Activated naive CD4-positive, alpha-beta T cell treated with anti-CD3 and anti-CD28 coated beads, Interleukin-2, amount 50 U/mL, for 72 hours (primary cell): ENCODE measurements at places on chromosomes 4 and X. TPM values are rescaled to one million over a fixed set of nuclear protein-coding genes. Genes with fewer than 3 reads are reported as not detected.

DNA sequence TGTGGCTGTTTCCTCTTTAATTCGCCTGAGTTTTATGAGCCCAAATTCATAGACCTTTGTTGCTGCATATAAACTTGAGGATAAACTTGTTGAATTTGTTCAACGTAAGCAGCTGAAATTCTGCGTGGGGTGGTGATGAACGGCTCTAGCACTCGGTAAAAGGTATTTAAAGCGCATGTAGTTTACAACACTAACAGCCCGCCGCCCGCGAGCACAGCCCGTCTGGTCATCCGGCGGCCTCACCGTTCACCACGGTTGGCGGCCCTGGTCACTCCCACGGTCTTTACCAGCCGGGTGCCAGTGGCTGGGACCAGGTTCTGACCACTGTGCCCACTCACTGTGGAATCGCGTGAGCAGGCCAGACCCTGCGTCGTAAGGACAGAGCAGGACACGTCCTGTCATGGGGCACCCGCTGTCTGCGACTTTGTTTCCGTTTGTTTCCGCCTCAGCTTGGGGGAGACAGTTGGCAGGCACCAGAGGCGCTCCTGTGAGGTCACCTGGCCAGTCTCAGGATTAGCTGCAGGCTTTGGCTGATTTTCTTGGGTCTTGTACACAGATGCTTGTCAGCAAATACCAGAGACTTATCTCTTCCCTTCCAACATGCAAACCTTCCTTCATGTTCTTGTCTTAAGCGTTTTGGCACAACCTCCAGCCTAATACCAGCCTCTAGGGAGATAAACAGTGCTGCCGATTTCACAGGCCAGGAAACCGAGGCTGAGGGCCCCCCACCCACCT is 36.8 kb upstream of the SPON2 start:
- no peak for DNase-seq

- DNase-seq = no peak
Observed at GRCh38 chr4:11483046-11483445, 54.4 kb upstream of the HS3ST1 start.

Gene CSAG3
- total RNA-seq = not detected

Gene LNX1
- not detected for total RNA-seq

GRCh38 chrX:39856472-39857121 is 241.2 kb downstream of the BCOR start:
- DNase-seq = no peak

Gene RAB39B
- 8.3 TPM for total RNA-seq
